ENCODE measurements at places on chromosomes 7 and 10.
A peak's percentile ranks its signal among the peaks of the same experiment; 100 is the strongest.

DNA sequence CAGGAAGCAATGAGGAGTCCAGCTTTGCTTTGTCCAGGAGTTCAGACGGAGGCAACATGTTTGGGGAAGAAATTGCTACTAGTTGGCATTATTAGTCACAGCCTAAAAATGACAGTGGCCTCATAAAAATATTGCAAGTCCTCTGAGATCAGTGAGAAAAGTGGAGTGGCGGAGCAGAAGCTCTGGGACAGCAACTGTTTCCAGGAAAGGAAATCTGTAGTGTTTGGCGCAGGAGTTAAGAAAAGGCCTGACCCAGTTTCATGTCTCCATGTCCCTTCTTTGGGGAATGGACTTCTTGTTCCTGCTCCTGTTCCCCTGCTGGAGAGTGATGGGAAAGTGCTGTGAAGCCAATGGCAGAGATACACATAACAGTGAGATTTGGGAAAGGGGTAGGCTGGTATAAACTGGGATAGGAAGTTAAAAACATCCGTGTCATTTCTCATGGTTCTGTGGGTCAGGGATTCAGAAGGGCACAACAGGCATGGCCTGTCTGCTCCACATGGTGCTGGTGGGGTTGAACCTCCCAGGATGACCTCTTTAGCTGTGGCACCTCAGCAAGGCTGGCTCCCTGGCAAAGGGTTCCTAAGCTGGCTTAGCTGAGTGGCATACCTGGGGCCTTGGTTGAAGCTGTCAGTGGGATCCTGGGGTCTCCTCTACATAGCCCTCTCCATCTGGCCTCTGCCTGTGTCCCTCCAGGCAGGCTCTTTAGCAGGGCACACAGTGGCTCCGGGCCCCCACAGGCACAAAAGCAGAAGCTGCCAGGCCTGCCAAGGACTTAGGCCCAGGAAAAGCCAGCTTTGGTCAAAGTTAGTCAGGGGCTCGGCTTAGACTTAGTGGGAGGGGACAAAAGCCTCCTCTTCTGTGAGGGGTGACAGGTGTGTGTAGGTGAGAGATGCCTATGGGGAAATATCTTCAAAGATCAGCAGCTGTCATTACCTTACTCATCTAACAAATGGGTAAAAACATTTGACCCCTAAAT, 77.7 kb downstream of the WDFY4 start:
- no peak for DNase-seq

- DNase-seq: no peak
These were observed 93.8 kb downstream of the CALD1 start for GRCh38 chr7:134873253-134873652.

DNA sequence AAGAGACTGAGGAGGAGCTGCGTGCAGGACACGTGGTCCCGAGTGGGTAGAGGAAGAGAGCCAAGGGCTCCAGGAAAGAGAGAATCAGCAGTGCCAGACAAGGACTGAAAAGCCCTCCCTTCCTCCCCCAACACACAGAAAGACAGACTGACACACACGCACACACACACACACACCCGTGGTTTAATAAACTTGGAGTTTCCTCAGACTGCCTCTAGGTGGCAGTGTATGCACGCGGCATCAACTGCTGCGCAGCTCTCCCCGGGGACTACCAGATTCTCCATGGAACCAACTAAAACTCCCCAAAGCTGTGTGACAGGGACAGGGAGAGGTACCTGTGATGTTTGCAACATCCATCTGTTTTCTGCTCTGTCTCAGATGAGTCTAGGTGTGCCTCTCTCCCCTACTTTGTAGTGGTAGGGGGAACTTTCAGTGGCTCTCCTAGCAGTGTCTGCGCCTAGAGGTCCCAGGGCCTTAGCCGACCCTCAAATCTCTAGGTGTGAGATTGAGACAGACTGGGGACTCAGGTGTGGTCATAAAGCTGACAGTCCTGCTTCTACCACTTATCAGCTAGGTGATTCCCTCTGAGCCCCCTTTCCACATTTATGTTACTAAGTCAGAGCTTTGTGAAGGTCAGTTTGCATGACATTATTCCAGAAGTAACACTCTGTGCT, 9.3 kb upstream of the TSPAN14 start:
- DNase-seq: peak; percentile 79

GRCh38 chr7:81883801-81884393, 114.0 kb upstream of the HGF start:
- DNase-seq: no peak

DNA sequence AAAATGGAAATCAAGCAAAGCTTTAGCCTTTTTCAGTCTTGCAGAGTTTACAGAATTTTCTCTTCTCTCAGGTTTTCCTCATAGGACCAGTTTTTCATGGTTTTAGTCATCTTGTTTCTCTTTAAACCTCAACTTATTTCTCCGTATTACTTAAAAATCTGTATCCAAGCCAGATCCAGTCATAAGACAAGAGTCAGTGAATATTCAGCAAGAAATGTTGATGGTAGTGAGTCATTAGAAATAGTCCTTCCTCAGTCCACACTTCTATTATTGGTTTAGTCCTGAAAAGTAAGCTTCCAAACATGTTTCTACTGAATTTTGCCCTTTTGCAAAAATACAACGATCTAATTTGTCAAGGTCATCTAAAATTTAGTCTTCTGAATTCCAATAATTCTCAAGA, 107.0 kb downstream of the VIM start:
- peak; percentile 83 for DNase-seq

DNA sequence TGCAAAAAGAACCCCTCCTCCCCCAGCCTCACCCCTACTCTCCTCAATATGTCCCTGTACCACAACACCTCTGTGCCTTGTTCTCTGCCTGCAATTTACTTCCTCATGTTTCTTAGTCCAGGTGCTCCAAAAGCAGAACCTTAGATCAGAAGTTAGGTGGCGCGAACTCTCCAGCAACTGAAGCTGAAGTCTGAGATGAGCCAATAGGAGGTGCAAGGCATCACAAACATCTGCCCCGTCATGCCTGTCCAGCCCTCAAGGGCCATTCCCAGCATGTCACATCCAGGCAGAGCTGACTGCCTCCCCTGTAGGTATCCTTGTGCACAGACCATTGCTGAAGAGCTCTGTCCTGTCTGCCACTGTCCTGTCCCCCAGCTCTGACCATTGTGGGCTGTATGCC, 508.8 kb downstream of the GRID1 start:
- DNase-seq: no peak

DNA sequence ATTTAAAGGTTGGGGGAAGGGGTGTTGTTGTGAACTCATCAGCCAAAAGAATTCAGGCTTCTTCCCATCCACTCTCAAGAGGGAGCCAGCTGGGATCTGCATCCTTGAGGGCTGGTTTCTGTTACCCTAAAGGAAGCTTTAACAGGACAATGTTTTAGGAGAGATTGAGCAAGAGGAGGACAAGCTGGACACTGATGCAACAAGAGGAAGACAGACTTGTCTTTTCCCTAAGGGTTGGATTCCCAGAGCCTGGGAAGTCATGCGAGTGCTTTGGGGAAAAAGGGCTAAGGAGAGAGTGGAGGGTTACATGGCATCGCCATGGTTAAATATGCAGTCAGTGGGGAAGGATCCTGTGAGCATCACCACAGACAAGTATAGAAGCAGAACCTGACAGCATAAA, 47.6 kb upstream of the PDE1C start:
- no peak for DNase-seq

GRCh38 chr7:124310934-124311390, 278.1 kb upstream of the TMEM229A start:
- no peak for DNase-seq

- DNase-seq: peak; percentile 53
These were observed 70.3 kb upstream of the SHH start for GRCh38 chr7:155882596-155882995.

- no peak for DNase-seq
These were observed 27.0 kb downstream of the DCLRE1C start for GRCh38 chr10:14926722-14927416.

DNA sequence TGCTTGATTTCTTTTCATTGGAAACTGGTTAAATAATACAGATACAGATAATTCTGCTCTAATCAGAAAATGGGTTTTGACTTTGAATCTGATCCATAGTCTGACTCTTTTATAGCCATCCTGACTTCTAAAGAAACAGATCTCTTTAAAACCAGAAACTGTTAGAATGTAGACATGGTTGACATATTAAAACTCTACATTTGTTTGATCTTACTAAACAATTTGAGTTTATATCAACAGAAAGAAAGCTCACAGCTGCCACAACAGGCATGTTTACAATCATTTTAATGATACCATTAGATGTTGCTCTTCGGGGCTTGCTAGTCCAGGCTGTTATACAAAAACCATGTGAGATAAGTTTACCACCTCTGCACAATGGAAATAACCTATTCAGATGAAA, 193.0 kb upstream of the SEMA3A start:
- DNase-seq: no peak

- no peak for DNase-seq
These were observed 19.4 kb downstream of the SLK start for GRCh38 chr10:103986360-103986759.

DNA sequence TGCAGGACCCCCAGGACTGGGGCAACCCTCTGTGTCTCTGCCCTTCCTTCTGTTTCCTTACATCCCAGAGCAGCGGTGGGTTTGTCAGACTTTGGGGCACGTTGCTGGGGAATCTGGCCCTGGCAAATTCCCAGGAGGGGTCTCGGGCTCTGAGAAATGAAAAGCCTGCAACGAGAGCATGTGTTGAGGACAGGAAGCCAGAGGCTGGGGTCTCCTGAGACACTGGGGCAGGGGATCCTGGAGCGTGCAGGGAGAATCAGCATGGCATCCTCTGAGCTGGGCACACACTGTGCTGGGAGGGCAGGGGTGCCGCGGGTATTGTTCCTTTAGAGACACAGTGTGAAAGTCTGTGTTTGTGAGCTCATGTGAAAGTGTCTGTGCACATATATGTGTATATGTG, 279.9 kb upstream of the PPP2R2D start:
- no peak for DNase-seq

- DNase-seq: peak; percentile 41
These were observed 38.6 kb downstream of the MRC1 start for GRCh38 chr10:17847585-17848296.

- DNase-seq: no peak
These were observed 177.5 kb downstream of the HPSE2 start for GRCh38 chr10:99057936-99058690.

- DNase-seq: no peak
These were observed 25.4 kb downstream of the FBH1 start for GRCh38 chr10:5915451-5915850.

GRCh38 chr7:73623798-73624668, at the start of gene MLXIPL:
Gene MLXIPL (minus strand): TSS chr7:73624522. CDS start chr7:73624492, 30 bp downstream.
- peak; percentile 22 for DNase-seq

DNA sequence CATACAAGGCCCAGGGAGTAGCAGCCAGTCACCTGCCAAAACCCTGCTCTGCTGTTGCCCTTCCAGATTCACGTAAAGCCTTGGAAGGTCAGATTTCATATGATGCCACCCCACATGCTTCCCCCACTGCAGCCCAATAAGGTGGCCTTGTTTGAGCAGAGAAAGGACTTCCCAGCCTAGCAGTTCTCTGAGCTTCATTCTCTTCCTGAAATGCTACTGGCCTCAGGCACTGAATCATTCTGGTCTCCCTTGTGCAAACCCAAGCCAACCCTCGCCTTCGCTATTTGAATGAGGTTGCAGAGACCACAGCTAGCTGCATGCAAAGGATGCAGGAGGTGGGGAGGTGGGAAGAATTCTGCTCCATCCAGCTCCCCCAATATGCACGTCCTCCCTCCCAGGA, 60.3 kb upstream of the PLXNA4 start:
- no peak for DNase-seq

DNA sequence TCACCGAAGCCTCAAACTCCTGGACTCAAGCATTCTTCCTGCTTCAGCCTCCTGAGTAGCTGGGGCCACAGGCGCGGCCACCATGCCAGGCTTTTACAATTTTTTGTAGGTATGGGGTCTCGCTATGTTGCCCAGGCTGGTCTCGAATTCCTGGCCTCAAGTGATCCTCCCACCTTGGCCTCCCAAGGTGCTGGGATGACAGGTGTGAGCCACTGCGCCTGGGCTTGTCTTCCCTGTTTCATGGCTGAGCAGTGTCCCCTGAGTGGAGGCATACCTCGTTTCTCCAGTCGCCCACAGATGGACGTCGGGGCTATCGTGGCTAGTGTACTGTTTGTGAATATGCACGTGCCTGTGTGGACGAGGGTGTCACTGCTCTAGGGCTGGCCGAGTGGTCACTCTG, 11.3 kb downstream of the INPP5A start:
- no peak for DNase-seq

DNA sequence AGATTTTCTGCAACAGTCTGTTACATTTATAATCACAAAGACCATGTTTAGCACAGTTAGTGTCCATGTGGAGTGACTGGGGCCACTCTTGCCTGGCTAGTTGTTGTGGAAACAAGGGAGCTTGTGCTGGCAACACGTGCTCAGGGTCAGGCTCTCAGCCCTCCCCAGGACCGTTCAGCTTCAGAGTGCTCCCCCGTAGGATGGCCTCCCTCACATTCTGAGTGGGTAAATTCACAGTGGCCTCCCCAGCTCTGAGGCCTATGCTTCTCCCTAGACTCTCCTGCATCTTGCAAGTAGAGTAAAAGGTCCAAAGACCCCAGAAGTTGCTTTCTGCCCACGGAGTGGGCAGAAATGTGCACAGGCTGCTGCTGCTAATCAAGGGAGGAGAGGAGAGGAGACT, 122.3 kb downstream of the ADCY1 start:
- DNase-seq: no peak

DNA sequence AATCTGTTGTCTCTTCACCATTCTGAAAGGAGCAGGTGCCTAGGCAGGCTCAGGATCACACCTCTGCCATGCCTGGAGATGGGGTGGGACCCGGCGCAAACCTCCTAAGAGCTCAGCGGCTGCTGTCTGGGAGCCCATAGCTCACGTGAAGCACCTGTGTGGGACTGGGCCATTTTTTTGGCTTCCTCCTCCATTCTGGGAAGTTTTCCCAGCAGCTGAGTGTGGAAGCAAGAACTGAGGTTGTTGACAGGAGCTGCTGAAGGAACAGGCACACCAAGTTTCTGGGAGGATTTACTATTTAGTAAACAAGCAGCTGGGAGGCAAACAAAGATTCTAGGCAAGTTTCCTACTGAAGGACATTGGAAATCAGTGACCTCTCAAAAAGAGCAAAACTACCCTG, 77.3 kb downstream of the FAM13C start:
- no peak for DNase-seq

GRCh38 chr7:143299346-143299745, 11.2 kb downstream of the CASP2 start:
- DNase-seq: no peak

- peak; percentile 45 for DNase-seq
These were observed 932 bp downstream of the ESYT2 start for GRCh38 chr7:158828133-158829020.

DNA sequence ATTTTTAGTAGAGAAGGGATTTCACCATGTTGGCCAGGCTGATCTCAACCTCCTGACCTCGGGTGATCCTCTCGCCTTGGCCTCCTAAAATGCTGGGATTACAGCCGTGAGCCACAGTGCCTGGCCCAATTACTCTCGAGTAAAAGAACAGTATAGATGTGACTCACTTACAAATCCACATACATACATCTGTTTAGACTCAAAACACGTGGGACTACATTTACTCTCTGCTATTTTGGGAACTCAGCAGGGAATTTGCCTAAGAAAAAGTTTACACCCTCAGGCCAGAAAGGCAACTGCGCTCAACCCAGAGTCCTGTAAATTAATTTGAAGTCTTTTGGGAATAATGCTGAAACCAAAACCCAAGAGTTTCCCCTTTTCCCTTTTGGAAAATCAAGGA, 289.7 kb downstream of the KLF6 start:
- DNase-seq: no peak
